ENCODE measurements at places on chromosomes 2 and 18.

DNA sequence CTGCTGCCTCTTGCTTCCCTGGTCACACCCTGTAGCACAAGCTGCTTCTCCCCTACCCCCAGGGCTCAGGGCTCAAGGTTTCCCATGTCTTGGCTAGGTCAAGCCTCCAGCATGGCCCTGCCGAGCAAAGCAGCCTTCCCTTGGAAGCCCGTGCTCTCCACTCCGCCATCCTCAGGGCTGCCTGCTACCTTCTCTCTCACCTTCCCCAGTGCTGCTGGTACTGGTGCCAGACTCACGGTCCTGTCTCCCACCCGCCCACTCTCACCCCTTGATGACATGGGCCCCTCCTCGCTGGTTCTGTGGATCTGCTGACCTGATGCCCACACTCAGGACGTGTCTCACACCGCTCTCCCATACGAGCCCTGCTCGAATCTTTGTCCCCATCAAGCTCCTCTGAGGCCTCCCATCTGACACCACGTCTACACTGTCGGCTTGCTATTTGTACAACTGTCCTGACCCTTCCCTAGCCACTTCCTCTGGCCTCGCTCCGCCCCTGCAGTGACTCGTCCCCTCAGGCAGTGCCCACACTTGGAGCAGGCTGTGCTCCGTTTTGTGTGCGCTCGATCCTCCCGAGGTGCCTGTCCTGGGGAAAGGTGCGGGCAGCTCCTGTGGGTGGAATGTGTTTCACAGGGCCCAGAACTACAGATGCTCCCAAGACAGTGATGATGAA lies 49.9 kb downstream of the ZAP70 start:
- no peak for DNase-seq

DNA sequence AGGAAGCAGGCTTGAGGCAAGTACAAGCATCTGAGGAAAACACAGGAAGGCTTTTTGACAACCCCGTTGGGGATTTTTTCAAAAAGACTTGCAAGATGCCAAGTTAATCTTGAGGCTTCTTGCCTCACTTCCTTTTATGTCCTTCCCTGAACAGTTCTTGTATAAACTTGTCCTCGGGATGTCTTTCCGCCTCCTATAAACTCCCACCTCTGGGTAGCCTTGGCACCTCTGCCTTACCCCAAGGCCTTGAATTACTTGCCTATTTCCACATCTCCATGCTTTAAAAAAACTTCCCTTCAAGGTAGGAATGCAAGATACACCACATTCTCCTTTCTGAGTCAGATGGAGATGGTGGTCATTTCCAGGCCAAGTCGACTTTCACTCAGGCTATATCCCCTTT lies 106.4 kb upstream of the RBBP8 start:
- DNase-seq: no peak

GRCh38 chr2:30231996-30232800 lies 864 bp downstream of the LBH start:
- DNase-seq: peak; percentile 78

GRCh38 chr2:133411857-133412256 lies 156.4 kb downstream of the NCKAP5 start:
- DNase-seq: no peak

DNA sequence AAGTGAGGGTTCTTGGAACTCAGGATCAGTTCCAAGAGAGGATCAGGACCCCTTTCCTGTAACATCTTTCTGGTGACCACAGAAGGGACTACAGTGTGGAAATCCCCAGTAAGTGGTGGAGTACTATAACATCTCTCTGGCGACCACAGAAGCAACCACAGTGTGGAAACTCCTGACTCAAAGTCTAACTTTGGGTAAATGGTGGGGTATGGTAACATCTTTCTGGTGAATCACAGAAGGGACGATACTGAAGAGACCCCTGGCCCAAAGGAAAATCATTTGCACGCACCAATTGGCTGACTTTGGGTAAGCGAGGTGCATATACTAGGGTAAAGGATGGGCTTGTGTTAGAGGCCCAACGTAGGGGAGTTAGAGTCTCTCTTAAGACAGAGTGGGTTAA lies 56.3 kb upstream of the GULP1 start:
- DNase-seq: no peak

DNA sequence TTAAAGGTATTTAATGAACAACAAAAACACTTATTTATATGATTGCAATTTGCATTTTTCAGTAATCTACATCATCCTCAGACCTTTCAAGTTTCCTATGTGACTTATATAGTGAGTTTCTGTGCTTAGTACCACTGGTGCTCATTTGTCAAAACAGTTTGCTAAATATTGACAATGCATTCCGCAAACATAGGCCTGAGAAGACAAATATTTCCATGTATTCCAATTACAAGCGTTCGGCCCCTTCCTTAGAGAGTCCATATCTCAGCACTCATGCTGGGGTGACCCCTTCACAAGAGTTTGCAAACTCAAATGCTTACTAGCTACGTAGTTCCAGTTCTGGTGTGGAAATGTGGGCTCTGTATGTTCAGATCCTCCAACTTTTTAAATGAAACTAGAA lies 56.1 kb downstream of the SRD5A2 start:
- DNase-seq: no peak

All from Jurkat, Clone E6-1 (cell line).